ENCODE measurements at places on chromosomes 7 and 10.

GRCh38 chr10:63977329-63977923, 456.2 kb downstream of the REEP3 start:
- peak; percentile 51 for DNase-seq

DNA sequence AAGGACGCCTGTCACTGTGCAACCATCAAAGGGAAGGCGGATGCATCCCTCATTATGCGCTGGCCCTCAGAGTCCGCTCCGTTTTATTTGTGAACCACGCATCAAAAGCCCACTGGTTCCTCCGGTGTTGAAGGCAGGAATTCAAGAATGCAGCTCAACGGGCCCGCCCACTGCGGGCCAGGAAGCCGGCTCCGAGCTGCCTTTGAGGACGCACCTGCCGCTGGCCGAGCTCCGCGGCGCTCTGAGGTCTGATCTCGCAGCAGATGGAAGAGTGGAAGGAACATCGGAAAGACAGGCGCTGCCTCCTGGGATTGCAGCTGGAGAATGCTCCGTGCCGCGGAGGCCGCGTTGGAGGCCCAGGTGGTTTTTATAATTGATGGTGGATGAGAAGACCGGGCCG, 56.9 kb upstream of the ADGRA1 start:
- no peak for DNase-seq

DNA sequence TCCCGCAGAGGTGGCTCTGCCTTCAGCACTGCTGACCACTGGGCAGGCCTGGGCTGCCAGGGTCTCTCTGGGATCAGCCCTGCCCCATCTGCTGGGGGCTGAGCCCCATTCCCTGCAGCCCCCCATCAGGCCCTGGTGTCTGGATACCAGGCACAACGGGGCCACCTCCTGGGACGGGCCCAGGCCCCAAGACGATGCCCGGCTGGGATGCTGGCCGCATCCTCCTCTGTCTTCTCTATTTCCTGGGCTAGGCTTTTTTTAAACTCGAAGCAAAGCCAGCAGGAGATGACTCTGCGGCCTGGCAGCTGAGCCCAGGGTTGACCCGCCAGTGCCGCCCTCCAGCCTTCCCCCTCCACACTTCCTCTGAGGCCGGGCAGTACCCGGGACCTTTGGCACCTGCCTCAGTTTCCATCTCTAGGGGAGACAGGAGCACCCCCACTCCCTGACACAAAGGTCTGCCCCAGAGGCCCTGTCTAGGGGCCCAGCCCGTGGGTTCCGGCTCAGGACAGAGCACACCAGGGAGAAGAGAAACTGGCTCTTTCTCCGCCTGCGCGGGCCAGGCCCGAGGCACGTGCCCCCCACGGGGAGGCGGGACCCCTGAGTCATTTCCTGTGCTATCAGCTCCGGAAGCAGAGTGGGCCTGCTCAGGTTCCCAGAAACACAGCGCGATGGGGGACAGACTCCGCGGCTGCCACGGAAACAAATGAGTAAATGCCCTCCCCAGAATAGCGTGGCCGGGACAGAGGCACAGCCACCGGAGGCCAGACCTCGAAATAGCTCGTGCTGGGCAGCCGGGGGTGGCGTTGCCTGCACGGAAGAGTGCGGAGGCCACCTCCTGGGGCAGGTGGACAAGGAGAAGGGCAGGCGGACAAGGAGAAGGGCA, 84.6 kb upstream of the PDGFA start:
- DNase-seq = peak; percentile 98

- DNase-seq = peak; percentile 38
Measured at GRCh38 chr10:70132098-70133029, at the start of gene AIFM2. Gene AIFM2, minus strand, starts transcription at chr10:70132825. Its CDS starts 8,741 bp downstream, at chr10:70124084.

- no peak for DNase-seq
Measured at GRCh38 chr10:100380400-100380799, 33.4 kb downstream of the SCD start.

DNA sequence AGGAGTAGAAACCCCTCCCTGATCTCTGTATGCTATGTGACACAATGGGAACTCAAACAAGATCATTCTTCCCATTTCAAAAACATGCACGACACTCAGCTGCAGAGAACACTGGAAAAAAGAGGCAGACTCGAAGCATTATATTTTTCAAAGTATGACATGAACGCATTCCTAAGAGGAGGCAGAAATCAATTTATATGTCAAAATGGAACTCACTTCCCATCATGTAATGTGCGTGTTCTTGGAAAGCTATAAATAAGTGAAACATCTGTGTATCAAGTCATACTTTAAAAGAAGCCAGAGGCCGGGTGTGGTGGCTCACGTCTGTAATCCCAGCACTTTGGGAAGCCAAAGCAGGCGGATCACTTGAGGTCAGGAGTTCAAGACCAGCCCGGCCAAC, 142.7 kb downstream of the ICA1 start:
- DNase-seq = no peak

- no peak for DNase-seq
Measured at GRCh38 chr7:14021069-14021468, 31.6 kb upstream of the ETV1 start.

DNA sequence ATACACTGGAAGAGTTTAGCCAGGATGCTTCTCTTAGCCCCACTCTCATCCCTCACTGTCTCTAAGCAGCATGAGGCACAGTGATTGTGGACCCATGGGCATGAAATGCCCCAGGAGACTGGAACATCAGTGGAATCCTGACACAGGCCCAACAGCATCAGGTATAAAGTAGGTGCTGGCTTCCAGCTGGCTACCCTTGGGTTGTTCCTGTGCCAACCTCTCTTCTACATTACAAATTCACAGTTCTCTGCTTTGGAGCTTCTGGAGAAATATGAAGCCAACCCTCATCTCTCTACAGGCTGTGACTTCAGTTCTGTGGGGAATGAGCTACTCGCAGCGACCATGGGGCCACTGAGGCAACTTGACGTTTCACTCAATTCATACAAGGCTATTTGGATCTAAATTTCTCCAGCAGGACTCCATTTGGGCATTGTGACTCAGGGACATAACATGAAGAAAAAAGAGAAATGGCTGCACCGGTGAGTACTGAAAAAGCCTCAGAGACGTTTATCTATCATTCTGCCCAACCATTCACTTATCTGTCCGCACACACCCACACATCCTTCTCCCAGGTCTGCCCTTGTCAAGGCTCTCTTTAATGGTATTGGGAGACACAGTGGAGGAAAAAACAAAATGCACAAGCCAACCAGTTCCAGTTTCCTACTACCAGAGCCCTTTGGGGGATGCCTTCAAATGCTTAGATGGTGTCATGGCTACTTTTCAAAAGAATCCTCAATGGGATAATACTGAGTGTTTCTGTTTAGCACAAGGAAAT, 35.4 kb upstream of the TM9SF3 start:
- DNase-seq = no peak

DNA sequence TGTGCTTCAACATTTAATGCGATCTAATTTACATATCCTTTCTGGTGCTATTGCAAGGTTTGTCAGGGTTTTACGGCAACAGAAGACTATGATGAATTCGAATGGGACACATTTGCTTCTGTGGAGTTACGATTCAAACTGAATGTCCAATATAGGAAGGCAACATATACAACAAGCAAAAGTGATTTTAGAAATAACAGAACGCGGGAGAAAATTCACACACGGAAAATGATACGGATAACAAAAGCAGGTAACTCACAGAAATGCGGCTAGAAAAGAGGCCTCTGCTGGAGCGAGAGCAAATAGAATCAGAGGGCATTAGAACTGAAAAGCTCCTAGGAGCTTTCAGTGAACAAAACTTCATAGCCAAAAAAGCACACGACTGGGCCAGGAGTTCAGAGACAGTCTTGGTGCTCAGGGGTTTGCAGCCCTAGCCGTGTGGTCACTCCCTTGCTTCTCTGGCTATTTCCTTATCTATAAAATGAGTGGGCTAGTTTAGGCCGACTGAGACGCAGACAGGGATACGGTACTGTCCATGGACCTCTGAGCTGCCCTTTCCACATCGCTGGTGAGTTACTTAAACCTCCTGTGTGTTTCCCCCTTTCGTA, 557 bp upstream of the TAX1BP1 start:
- peak; percentile 20 for DNase-seq

DNA sequence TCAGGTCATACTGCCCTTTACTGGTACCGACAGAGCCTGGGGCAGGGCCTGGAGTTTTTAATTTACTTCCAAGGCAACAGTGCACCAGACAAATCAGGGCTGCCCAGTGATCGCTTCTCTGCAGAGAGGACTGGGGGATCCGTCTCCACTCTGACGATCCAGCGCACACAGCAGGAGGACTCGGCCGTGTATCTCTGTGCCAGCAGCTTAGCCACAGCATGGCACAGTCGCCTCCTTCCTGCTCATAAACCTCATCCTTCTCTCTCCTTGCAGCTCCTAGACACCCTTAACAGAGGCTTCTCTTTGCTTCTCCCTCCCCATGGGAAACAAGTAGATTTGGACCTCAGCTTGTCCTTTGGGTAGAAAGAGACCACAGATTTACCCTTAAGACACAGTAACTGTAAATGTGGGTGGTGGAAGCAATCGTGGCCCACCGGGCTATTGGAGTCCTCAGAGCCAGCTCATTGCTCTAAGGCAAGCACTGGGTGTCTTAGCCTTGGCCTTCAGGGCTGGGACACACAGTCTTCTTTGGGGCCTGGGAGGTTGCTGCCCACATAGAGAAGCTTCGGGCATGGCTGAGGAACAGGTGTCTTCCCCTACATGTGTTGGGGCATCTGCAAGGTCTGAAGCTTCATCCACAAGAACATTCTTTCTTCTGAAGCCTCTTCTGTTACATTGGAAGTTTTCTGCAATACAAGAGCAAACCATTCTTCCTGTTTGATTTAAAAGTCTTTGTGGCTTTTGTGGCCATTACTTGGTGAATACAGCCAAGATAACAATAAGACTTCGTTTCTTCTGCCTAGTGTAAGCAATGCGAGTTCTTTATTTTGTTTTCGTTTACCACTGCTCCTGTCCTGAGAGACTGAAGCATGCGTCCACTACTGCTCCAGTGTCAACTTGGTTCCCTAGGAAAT, 95.5 kb upstream of the PRSS58 start:
- DNase-seq = no peak

DNA sequence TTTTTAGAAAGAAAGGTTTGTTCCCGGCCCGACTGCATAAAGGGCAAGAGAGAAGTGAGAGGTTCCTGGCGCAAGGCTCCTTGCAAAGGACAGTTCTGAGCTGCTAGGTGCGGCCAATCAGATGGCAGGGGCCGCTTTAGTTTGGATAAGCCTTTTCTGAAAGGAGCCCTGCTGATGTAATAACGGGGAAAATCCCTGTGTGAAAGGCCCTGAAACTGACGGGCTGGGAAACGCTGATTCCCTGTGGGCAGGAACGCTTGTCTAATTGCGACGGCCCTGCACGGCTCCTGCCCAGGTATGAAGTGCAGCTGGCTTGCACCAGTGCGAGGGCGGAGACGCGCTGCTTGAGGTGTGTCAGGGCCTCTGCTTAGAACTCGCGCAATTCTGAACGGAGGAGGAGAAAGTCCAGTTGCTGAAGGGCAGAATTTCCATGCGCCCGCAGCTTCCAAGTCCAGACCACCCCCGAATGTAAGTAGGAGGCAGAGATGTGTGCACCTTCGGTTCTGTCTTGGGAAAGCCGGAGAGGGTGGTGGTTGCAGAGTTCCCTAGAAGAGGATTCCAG, 30.5 kb downstream of the TACC2 start:
- no peak for DNase-seq

DNA sequence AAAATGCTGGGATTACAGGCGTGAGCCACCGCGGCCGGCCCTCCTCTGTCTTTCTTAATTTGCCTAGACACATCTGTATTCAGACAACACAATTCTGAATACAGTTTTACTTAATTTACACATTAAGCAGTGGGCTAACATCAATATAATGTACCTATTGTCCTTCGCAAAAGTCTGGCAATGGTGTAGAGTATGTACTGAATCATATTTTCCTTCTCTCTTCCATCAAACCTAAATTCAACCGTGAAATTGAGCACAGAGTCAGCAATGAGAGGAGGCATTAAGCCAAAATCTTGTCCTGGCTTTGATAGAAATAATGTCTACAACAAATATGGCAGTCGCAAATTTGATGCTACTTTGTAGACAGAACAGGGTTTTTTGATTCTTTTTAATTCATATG, 30.4 kb downstream of the FZD9 start:
- no peak for DNase-seq

GRCh38 chr10:80397014-80397413, 11.3 kb upstream of the PRXL2A start:
- no peak for DNase-seq

DNA sequence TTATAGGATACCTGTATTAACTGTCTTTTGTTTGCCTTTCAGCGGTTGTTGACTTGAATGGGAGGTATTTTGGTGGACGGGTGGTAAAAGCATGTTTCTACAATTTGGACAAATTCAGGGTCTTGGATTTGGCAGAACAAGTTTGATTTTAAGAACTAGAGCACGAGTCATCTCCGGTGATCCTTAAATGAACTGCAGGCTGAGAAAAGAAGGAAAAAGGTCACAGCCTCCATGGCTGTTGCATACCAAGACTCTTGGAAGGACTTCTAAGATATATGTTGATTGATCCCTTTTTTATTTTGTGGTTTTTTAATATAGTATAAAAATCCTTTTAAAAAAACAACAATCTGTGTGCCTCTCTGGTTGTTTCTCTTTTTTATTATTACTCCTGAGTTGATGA, 26.6 kb downstream of the RBM17 start:
- no peak for DNase-seq

GRCh38 chr10:102112210-102112817, 7.9 kb downstream of the LDB1 start:
- DNase-seq = no peak

DNA sequence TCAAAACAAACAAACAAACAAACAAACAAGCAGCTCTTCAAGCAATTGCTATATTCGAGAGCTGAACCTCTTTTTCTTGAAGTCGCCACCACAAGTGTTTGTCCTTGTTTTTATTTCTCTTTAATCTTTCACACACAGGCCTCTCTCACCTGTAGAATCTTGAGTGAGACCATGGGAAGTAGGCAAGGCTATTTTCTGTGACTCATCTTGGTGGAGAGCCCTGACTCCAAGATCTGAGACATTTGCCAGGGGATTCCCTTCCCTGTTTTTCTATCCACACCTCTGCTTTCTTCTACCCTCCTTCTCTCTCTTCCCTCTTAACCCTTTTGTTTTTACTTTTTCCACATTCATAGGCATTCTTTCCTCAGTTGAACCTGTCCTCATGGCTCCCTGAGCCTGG, 8.0 kb upstream of the TAS2R60 start:
- DNase-seq = no peak

- no peak for DNase-seq
Measured at GRCh38 chr10:58320351-58321049, 14.3 kb upstream of the UBE2D1 start.

- peak; percentile 6 for DNase-seq
Measured at GRCh38 chr7:157851501-157852067, 514.8 kb downstream of the DNAJB6 start.

DNA sequence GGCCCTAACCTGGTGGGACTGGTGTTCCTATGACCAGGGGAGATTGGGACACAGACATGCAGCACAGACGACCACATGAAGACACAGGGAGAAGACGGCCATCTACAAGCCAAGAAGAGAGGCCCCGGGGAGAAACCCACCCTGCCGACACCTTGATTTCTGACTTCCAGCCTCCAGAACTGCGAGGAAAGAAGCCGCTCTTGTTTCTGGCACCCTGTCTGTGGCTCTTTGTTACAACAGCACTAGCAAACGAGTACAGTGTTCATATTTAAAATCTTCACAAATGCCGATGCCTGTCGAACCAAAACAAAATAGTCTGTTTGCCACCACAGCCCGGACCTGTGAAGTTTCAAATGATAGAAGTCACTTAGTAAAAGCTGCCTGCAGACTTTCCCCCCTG, 132.3 kb downstream of the ACTR3B start:
- no peak for DNase-seq

GRCh38 chr10:22368981-22369380, 23.7 kb downstream of the SPAG6 start:
- no peak for DNase-seq

GRCh38 chr10:102344067-102344466, 51.4 kb upstream of the NFKB2 start:
- no peak for DNase-seq
